Left forelimb (tissue), 1 donor: ENCODE measurements at places on chromosomes 11 and 22.

DNA sequence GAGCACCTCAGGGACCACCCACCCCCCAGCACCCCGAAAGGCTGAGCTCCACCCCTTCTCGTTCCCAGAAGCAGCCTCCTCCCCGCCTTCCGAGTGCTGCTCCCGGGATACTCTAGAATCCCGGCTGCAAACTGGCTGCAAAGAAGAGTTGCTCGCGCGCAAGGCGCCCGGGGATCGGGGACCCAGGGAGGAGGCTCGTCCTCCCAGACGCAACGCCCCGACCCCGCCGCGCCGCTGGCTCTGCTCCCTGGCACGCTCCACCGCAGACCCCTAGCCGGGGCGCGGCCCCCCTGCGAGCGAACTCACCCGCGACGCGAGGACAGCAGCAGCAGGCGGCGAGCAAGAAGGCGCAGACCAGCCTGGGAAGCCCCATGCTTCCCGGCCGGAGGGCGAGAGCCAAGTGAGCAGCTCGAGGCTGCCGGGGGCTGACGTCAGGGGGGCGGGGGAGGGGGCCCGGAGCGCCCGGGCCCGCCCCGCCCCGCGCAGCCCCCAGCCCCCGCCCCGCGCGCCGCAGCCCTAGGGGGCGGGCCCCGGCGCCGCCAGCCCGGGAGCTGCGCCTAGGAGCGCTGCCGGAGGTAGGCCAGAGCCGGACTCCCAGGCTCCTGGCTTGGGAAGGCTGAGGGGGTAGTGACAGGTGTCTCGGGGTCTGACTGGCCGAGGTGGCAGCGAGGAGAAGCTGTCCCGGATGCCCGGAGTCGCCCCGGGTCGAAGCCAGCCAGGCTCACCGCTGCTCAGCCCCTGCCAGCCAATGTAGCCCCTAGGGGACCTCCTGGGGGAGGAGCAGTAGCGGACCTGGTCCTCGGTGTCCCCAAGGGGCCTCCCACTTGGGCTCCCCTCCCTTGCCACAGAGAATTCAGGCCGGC, at the start of gene MCAM:
Gene MCAM (minus strand): TSS at position 402 of the 863 bp plus-strand sequence. CDS start 29 bp downstream, at position 373.
- DNase-seq, result no peak

DNA sequence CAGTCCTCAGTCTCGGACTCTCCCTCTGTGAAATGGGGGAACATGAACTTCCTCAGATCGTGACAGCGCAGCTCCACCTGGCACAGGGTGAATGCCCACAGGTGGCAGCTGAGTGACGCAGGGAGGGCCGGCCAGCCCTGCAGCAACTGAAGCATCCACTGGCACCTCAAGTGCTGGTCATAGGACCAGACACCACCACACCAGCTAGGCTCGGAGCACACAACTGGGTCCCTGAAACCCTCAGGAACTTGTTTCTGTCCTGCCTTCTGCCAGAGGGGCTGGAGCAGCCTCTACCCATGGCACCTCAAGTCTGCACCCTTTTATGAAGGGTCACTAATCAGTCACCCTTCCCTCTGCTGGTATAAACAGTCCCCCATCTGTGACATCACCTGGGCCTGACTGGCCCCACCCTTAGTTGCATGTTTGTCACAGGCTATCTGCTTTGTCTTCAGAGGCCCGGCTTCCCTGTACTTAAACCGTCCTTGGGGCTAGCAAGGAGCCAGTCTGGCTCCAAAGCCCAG, 7.4 kb upstream of the CDC42BPG start:
- DNase-seq, result no peak

GRCh38 chr11:94638902-94639373, 71.8 kb downstream of the PIWIL4 start:
- DNase-seq, result no peak

DNA sequence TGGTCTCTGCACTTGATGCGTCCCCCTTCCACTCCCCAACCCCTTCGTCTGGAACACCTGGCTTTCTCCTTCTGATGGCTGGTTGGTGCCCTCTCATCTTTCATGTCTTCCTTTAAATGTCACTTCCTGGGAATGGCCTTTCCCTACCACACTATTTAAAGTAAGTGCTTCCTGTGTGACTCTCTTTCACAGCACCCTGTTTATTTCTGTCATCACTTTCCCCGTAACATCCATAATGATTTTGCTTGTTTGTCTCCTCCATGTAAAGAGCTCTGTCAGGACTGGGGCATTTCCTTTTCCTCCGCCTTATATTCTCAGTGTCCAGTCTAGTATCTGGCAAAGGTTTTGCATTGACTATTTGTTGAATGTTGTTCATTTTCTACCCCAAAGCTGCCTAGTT, 143.0 kb downstream of the DBX1 start:
- DNase-seq, result no peak

DNA sequence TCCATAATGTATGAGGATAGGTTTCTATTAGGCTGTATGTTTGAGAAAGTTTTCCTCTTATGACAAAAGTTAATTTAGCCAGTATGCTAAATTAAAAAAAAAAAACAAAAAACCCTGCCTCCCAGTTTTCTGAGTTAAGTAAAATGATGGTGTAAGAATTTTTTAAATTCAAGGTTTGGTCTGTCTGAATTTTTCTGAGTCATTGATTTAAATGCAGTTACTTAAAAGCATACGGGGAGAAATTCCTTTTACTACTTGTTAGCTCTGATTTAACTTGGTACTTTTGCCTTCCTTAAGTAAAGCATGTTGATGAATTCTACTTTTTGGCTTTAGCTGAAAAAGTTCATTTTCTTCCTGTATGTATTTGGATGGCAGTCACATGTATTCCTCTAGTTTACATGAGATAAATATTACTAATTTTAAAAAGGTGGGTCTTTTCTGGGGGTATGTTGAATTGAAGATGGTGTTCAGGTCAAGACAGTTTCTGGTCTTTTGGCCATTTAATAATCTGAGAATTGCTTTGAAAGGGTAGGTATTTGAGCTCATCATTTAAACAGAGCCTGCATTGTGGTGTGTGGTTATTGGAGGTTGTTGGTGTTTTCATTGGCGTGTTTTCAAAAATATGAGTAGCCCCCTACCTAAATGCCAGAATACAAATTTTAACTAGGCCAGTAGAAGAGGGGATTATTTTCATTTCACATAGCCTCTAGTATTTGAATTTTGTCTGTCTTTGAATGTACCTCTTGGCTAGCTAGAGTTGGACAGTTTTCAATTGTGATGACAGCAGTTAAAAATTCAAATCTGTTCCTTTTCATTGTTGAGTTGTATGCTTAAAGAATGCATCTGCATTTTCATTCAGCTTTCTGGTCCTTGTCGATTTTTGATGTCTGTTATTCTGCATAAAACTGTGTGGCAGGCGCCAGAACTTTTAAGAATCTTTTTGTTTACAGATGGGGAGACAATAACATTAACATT, 64.7 kb downstream of the MTMR3 start:
- DNase-seq, result no peak

DNA sequence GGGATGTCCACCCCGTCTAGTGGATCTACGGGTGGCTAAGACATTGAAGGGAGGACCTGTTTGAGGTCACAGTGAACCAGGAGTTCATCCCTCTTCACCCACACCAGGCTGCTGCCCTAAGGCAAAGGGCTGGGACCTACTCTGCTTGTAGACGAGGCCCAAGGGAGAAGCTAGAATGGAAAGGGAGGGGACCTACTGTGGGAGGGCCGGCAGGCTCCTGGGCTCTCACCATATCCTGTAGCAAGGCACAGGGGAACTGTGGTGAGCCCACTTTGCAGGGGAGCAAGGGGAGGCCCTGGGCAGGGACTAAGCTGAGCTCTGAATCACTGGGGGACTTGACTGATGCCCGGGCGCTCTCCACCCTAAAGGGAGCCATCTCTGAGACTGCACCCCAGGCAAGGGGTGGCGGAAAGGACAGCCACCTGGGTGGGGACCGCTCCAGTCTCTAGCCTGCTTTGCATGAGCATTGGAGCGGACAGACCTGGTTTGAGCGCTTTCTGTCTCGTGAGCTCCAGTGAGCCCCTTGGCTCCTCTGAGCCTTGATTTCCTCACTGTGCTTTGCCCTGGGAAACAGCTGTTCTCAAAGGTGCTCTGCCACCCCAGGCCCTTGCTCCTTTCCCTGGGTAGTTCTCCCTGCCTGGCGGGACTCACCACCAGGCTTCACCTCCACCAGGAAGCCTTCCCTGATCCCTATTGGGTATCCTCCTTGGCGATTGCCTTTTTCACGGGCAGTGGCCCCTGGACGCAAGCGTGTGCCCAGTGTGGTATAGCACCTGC, 24.2 kb downstream of the PARVG start:
- DNase-seq, result peak; percentile 30

GRCh38 chr11:99383648-99384245, 363.0 kb downstream of the CNTN5 start:
- no peak for DNase-seq

- no peak for DNase-seq
These were observed 147.1 kb upstream of the NCAM1 start for GRCh38 chr11:112814168-112814567.

DNA sequence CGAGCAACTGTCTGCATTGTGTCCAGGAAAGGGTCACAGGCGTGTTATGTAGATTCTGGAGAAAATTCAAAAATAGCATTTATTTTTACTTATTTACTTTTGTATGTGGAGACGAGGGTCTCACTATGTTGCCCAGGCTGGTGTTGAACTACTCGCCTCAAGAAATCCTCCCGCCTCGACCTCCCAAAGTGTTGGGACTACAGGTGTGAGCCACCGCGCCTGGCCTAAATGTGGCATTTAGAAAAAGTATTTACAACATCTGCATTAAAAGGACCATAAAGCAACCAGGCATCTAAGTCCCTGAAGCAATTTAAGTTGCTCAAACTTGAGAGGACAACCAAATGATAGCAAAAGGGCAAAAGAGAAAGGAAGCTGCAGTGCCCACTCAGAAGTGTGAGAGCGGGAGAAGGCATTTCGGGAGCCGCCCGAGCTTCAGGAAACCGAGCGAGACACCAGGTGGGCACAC, 595 bp downstream of the TRIM66 start:
- no peak for DNase-seq

DNA sequence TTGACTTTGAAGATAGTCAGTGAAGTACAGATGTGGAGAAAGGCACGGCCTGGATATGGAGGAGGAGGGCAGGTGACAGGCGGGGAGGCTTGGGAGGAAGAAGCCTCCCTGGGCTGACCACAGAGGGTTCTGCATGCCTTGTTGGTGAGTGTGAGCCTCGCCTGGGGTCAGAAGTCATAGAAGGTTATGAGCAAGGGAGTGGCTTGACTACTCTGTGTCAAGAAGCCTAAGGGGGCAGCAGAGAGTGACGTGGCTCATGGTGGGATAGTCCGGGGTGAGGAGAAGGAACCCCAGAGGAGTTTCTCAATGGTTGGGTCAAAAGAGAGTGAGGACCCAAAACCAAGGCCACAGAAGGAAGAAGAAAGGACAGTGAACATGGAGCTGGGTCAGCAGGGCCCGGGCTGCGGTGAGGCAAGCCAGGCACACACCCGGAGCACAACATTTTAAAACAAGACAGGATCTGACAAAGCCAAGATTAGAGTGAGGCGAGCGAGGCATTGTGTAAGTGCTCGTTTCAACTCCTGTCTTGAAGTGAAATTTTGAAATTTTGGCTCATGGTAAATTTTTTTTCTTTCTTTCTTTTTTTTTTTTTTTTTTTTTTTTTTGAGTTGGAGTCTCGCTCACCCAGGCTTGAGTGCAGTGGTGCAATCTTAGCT, 31.9 kb downstream of the PDGFB start:
- DNase-seq, result no peak

GRCh38 chr11:116167706-116168458, 604.9 kb downstream of the BUD13 start:
- peak; percentile 47 for DNase-seq

DNA sequence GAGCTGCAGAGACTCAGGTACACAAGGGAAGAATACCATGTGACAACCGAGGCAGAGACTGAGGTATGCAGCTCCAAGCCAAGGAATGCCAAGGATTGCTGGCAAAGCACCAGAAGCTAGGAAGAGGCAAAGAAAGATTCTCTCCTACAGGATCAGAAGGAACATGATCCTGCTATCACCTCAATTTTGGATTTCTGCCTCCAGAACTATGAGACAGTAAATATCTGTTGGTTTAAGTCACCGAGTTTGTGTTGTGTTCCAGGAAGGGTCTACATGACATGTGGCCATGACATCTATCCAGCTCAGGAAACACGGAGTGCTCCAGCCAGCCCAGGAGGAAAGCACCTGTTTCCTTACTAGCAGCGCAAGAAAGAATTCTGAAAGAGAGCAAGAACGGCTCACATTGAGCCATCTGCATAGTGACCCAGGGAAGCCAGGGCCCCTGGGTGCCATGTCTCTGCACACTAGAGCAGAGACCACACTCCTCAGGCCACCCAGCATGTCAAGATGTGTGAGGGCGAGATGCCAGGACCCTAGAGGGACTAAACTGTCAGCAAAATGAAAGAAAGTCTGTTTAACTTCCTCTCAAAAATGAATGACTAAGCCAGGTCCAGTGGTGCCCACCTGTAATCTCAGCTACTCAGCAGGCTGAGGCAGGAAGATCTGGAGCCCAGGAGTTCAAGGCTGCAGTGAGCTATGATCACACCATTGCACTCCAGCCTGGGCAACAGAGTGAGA, 35.6 kb upstream of the GALNT18 start:
- DNase-seq, result no peak

- peak; percentile 34 for DNase-seq
These were observed 18.2 kb downstream of the KCNJ1 start for GRCh38 chr11:128848815-128849455.

DNA sequence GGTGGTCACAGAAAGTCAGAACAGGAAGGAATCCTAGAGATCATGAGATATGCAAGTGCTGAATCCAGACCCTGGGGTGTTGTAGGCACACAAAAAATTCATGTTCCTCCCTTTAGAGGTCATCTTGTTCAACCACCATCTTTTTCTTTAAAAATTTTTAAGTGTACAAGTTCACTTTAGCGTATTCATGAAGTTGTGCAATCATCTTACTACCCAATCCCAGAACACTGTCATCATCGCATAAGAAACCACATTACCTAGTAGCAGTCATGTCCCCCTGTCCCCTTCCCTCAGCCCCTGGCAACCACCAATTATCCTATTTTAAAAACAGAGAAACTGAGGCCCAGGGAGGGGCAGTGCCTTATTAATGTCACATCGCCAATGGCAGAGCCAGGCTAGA, 20.3 kb upstream of the WNT11 start:
- DNase-seq, result no peak

- no peak for DNase-seq
These were observed 31.2 kb upstream of the LINC01488 start for GRCh38 chr11:69450064-69450856.

GRCh38 chr11:125956391-125957134, 10.7 kb downstream of the VSIG10L2 start:
- DNase-seq, result peak; percentile 60

GRCh38 chr11:47980088-47980906, at the start of gene PTPRJ:
PTPRJ (plus strand) TSS chr11:47980559; CDS start chr11:47980913, 354 bp downstream.
- peak; percentile 74 for DNase-seq

GRCh38 chr11:17552392-17553248, 5.6 kb downstream of the OTOG start:
- DNase-seq, result no peak

- DNase-seq, result no peak
These were observed 18.6 kb downstream of the IGSF9B start for GRCh38 chr11:133938166-133938565.
